Amygdala (tissue), 56 donors: ENCODE measurements at places on chromosomes 7 and 10.

DNA sequence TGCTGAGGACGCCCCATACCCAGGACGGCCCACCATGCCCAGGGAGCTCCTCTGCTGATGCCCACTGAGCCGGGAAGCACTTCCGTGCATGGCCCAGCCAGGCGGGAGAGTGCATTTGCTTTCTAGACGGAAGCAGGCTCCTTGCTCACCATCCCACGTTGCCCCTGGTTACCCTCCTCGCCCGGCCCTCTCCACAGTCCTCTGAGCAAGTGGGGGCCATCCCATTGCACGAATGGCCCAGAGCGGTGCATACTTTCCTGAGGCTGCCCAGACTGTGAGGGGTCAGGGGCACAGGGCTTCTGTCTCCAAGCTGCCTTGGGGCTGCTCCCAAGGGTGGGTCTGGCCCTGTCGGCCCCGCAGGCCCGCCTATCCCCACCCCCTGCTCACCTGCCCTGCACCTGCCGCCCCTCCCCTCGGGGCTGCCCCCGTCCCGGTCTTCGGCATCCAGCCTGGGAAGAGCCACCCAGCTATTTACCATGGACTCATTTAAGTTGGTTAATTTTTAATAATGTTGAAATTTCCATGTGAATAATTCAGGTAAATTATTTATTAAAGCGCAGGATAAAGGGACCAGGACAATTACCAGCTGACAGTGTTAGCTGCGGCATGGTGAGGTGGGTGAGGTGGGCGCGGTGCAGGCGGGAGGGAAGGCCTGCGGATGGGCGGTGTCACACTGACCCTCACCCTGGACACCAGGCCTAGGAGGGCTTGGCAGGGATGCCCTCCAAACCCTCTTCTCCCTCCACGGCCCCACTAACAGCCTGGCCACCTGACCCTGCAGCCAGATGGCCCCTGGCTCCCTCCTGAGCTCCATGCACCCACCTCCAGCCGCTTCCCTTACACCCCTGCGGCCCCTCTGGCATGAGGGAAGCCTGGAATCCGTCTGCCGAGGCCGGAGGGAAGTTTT is 104.4 kb downstream of the MICALL2 start:
- no peak for DNase-seq

GRCh38 chr7:51314726-51315125 is 1.9 kb downstream of the COBL start:
- DNase-seq, result peak; percentile 40

DNA sequence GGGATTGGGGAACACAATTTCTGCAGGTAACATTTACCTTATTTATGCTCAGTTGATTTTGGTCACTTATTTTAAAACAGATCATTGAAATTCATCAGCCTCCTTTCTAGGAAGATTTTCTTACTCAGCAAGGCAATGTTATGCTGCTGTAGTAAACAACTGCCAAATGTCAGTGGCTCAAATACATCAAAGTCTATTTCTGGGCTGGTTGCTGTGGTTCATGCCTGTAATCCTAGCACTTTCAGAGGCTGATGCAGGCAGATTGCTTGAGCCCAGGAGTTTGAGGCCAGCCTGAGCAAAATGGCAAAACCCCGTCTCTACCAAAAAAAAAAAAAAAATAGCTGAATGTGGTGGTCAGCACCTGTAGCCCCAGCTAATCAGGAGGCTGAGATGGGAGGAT is 25.9 kb downstream of the HABP2 start:
- DNase-seq, result no peak

- no peak for DNase-seq
Measured at GRCh38 chr7:45174966-45175765, 17.6 kb downstream of the RAMP3 start.

DNA sequence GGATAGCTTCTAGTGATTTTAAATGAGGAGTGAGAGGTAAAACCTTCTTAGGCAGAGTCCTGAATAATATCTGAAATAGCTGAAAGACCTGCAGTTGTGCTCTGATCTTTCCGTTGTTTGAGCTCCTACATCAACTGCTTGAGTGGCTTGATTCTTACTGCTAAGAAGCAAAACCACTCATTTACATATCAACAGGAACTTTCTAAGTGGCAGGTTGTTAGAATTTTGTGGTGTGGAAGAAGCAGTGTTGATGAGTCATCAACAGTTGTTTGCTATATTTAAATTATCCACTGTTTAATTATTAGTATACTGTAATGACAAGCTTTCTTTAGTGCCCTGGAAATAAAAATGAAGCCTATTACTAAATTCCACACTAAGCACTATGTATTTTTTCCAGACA is 689.5 kb downstream of the DNAJB9 start:
- DNase-seq, result no peak

GRCh38 chr7:158166386-158167340 is 421.0 kb downstream of the PTPRN2 start:
- no peak for DNase-seq

- no peak for DNase-seq
Measured at GRCh38 chr7:81361769-81362312, 408.0 kb downstream of the HGF start.

DNA sequence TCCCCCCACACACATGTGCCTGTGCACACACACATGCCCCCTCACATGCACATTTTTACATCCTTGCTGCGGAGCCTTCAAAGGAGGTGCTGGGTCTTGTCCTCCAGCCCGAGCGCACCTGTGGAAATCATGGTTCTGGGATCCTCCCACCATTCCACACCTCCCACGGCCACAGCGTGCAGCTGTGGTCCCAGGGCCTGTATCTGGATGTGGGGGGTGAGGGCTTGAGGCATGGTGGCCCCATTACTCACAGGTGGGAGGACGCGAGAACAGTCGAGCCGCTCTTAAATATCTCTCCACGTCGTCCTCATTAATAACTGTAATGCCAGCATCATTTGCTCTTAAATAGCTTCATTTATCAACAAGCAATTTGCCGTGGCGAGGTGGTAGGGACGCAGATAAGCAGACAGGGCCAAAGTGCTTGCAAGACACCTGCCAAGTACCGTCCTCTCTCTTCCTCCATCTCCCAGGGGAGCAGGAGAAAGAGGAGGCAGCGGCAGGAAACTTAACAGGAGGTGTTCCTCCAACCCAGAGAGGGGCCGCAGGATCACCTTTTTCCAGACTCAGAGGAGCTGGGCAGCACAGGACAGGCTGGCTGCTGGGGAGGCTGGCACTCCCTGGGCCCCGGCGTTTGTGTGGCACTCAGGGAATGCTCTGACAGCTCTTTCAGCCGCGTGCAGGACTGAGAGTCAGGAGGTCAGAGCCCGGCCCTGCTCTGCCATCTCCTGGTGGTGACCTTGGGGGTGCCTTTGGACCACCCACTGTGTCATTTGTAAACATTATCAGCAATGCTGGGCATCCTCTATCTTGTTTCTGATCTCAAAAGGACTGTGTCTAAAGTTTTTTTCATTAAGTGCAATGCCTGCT is 87.4 kb downstream of the CDH23 start:
- DNase-seq, result no peak

DNA sequence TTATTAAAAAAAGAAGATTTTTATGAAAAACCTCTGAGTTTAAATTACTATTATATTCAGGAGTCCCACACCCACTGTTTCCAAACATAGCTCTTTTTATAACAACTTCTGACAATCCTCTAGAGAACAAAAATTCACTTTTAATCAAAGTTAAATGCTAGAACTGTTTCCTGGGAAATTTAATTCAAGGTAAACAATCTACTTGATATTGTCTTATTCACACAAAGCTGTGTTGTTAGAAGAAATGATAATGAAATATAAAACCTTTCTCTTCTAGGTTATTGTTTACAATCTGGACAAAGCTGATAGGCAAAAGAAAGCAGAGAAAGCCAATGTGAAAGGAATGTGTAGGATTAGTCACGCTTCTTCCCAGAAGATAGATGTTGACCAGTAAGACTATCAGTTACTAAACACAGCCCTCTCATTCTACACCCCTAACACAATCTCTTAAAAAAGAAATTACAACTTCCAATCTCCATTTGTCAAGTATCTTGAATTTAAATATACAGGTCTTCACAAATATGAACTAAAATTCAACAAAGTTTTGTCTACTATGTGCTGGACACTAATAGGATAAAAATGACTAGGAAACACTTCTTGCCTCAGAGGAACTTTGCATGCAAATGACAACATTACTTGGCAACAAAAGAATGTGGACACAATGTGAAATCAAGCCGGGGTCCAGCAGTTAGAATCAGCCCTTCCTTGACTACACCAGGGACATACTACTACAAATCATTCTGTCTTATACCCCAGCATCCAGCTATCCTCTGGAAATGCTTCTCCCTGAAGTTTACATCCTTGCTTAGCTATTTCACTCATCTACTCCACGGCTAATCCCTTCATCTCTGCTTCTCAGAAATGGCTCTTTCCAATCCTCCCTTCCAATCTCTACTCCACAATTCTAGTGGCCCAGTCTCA is 123.7 kb downstream of the IMMP2L start:
- DNase-seq, result no peak

- no peak for DNase-seq
Measured at GRCh38 chr10:19623321-19623720, 192.9 kb upstream of the PLXDC2 start.

GRCh38 chr7:77326131-77326530 is 90.0 kb downstream of the GSAP start:
- no peak for DNase-seq

DNA sequence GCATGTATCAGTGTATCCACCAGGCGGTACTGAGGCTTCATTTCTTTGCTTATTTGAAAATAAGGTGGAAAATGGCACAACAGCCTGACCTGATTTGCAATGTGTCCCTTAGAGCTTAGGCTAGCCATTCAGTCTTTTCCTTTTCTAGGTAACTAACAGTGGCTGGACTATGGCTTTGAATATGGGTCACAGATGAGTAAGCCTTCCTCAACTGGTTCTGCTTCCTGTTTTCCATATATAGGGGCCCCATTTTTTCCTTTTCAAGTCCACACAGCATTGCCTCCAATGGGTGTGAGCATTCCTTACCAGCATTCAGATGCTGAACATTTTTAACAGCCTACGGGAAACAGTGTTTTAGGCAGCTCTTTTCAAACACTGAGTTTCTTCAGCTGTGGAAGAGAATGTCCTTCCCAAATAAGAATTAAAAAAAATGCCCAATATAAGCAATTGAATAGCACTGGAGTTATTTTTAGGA is 3.9 kb upstream of the ITGB1 start:
- DNase-seq, result no peak

GRCh38 chr10:343231-344220 is 208.3 kb downstream of the ZMYND11 start:
- no peak for DNase-seq

DNA sequence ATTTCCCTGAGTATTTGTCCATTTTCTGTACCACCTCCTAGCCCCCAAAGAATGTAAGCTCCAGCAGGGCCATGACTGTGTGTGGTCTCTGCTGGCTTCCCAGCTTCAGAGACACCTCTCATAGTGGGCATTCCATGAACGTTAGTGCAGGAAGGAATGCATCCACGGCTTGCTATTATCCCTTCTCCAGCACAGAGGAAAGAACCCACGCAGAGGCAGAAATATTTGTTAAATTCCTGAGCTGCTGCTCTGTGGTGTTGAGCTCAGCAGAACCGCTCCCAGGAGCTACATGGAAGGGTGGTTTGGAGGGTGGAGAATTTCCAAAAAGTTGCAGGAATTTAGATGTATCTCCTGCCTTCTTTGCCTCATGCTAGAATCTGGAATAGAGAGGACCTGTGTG is 275.2 kb downstream of the POU6F2 start:
- no peak for DNase-seq

DNA sequence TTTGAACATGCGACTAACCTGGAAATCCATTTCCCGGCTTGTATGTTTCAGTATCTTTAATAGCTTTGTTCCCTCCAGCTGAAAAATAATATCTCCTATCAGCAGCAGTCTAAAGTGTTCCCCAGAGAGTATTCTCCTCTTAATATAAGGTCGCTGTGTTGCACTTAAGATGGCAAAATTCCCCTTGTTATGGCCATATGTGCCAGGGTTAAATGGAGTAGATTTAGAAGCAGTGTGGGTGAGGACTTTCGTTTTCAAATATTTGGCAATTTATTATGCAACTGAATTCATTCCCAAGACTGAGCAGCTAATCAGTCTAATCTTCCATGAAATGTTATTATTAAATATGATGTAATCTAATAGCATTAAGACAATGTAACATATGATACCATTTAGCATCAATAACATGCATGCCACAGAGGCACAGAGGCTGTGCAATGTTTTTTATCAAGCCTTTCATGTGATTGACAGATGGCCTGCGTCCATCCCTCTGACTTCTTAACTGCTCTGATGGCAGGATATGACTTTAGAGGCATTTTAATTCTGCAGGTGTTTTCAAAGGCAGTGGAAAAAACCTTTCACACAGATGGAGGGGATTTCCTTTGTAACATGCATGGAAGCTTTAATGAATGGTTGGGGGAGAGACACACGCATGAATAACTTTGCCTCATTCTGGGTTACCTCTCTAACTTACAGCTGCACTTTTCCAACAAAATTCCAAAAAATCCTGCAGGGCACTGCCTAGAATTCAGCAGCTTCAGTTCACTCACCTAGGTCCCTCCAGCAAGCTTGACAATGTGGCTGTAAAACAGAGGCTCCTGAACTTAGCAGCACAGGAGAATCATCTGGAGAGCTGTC is 55.1 kb upstream of the ZPBP start:
- DNase-seq, result no peak

- DNase-seq, result no peak
Measured at GRCh38 chr7:5546626-5547025, 123.0 kb upstream of the TNRC18 start.

GRCh38 chr7:24318326-24318725 is 34.3 kb downstream of the NPY start:
- no peak for DNase-seq

- no peak for DNase-seq
Measured at GRCh38 chr10:60082341-60082740, 176.0 kb upstream of the CCDC6 start.

GRCh38 chr7:137753948-137754851 is 92.6 kb downstream of the DGKI start:
- no peak for DNase-seq

- DNase-seq, result no peak
Measured at GRCh38 chr10:119996944-119997343, 104.4 kb downstream of the SEC23IP start.

DNA sequence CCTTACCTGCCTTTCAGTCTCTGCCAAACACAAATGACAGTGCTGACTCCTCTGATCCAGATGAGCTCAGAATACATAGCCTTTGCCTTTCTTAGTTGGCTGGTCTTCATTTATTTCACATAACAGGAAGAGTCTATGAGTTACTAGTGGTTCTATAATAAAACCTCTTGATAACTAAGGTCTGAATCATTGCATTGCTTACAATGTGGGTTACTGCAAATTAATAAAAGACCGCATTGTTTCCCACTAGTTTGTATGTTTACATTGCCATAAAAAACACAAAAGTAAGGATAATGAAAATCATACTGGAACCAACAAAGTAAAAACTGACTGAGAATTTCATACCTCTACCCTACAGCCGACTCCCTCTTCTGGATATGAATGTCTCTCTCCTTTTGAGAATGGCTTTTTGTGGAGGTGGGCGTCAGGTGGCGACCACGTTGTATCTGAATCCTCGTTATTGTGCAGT is 62.0 kb upstream of the AKR1E2 start:
- DNase-seq, result no peak

GRCh38 chr10:45427262-45427969 is 53.4 kb downstream of the ALOX5 start:
- no peak for DNase-seq

GRCh38 chr7:19351341-19352304 is 206.4 kb upstream of the FERD3L start:
- DNase-seq, result no peak
